ENCODE measurements at places on chromosomes 3 and 15.

- DNase-seq: no peak
Observed at GRCh38 chr3:170458285-170458684, 39.6 kb downstream of the CLDN11 start.

GRCh38 chr3:188217726-188218125 is 63.8 kb downstream of the LPP start:
- no peak for DNase-seq

DNA sequence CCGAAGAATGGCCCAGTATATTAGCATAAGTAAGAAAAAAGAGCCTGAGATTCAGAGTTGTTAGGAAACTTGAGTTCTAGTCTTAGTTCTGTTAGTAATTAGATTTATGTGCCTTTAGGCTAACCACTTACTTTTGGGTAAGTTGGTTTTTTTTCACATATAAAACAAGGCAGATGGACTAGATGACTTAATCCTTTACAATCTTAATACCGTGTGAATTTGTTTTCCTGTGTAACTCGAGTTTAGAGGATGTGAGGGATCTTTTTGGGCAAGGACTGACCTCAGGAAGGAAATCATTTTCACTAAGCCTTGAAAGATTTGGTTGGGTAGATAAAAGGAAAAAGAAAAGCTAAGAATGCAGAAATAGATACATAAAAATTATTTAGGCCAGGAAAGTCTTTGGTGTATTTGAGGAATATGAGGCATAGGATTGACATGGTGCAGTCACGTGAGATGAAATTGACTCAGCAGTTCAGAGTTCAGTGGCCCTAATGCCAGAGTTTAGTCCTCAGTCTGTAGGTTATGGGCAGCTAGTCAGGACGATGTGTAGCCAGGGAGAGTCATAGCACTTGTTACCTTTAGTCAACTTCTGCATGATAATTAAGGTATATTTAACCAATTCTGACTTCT is 34.6 kb downstream of the PAK2 start:
- no peak for DNase-seq

GRCh38 chr3:125309476-125309875 is 65.6 kb downstream of the ZNF148 start:
- no peak for DNase-seq

DNA sequence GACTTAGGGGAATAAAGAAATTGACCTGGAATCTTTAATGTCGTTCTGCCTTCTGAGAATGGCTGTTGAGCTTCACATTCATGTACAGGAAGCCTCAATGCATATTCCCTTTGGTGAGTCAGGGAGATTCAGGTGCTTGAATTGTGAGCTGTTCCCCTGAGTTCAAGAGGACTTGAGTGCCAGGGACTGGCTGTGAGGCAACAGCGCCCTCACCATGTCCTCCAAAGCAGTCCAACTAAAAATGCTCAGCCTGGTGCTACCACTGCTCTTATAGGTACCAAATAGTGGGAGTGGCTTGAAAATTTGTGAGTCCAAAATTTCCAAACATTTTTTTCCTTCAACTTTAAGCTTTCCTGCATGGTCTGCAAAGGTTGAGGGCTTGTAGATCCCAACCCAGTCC is 54.1 kb downstream of the LEO1 start:
- no peak for DNase-seq

DNA sequence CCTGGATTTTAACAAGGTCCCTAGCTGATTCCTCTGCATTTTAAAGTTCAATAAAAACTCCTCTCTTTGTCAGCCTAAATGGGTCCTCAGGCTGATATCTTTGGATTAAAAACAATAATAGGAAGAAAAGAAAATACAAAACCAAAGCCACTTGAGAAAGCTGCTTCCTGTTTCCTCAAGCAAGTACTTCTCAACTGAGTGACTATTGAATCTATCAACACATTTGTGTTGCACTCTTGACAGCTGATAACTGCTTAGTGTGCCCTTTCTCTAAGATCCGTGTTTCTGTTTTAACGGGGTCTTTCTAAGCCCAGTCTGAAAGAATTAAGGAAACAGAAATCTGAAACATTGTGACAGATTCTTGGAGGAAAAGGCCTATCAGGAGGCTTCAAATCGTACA is 410.7 kb downstream of the GRM7 start:
- no peak for DNase-seq

GRCh38 chr15:31268108-31268501 is 58.5 kb upstream of the KLF13 start:
- no peak for DNase-seq

- no peak for DNase-seq
Observed at GRCh38 chr3:116056280-116056679, 389.0 kb downstream of the LSAMP start.

DNA sequence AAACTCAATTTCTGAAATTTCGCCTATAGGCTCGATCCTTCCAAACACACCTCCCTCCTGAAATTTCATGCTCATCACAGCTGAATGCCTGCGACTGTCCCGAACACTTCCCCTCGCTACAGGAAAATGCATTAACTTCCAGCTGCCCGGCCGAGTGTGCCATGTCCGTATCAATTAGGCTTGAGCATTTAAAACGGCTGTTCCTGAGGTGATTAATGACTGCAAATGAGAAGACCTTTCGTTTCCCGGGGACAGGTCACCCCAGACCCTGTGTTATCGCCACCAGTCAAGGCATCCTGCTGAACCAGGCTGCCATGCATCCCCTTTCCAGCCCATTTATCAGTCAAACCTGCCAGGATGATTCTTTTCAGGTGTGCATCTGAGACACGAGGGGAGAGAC is 63.3 kb downstream of the THBS1 start:
- DNase-seq: no peak

- DNase-seq: no peak
Observed at GRCh38 chr3:4421121-4421520, 45.9 kb downstream of the SUMF1 start.

Data from AG04449 (cell line).